ENCODE measurements at places on chromosomes 2 and 18.

DNA sequence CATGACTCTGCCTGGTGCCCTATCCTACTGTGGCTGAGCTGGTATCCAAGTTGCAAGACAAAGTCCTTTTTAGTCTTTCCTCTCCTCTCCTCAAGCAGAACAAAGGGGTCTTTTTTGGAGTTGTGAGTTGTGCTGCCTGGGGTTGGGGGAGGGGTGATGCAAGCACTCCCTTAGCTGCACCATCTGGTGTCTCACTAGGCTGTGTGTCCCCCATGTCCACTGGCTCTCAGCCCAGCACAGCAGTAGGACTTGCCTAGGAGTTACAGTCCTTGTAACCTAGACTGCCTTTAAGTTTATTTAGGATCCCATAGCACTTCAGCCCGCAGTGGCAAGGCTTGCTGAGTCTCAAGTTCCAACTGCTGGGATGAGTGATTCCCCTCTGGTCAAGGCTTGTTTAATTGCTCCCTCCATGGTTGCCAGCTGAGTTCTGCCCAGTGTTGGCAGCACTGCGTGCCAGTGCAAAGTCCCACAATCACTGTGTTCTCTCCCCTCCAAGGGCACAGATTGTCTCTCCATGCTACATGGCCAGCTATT, 13.2 kb upstream of the ILKAP start:
- no peak for DNase-seq

- DNase-seq: no peak
Measured at GRCh38 chr2:240142859-240143258, 2.4 kb upstream of the OTOS start.

GRCh38 chr18:50819027-50819727, 639 bp downstream of the MRO start:
- no peak for DNase-seq

DNA sequence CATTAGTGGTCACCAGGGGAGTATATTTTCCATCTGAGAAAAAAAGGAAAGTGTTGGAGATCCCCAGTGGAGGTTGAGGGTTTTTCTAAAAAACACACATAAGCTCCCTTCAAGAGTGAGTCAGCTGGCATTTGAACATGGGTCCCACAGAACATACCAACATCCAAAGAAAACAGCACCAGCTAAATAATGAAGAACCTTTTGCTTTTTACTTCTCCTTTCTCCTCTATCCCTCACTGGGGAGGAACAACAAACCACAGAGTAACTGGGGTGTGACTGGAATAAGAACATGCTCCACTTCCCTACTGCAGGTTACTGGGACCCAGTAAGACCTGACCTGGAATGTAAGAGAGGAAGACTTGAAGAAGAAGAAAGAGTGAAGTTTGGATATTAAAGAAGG, 56.5 kb upstream of the RAPH1 start:
- DNase-seq: no peak

DNA sequence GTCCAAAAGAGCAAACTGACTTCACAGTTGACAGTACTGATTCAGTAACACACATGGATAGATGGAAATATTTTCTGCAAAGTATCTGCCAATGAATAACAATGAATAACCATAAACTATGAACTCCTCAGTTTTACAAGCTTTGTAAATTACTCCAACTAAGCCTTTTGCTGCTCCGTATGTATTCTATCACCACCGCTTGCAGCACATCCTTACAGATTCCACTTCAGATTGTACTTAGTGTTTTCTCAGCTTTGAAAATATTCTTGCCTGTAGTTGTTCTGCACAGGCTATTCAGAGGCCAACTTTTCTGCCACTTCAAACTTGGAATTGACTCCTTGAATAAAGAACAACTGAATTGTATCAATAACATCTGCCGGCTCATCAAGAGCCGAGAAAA, 36.2 kb downstream of the TLK1 start:
- DNase-seq: no peak

DNA sequence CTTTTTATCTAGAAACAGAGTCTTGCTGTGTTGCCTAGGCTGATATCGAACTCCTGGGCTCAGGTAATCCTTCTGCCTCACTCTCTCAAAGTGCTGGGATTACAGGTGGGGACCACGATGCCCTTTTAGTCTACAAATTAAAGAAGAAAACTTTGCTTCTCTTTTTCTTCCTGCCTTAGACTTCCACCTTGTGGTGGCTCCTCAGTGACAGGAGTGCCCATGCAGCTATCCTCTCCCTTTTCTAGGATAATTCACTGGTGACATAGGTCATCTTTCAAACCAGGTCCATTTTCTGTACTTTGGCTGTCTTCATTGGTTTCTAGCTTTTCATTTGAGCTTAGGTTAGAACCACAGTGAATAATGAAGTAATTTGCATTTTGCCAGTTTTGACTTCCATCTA, 13.6 kb downstream of the DCAF17 start:
- no peak for DNase-seq

DNA sequence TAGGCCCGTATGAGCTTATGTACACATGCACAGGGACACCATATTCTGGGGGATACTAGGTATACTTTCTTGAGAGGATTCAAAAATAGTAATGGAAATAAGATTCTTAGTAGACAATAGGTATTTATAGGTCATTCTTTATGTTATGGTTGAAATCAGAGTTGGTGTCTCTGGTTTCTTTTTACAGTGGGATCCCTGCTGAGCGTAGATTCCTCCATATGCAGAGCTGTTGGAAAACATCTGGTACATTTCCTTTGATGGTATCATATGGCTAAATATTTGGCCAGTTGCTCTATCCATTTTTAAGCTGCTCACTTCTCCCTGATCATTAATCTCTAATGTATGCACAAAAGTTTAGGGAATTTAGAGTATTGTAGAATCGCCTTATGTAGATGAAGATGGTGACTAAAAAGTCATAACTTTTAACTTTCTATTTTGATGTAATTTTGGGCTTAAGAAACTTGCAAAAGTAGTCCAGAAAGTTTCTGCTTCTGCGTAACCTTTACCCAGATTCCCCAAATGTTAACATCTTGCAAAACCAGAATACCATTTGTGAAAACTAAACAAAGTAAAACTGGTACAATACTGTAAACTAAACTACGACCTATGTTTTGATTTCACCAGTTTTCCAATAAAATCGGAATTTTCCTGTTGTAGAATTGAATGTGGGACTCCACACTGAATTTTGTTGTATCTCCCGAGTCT, 5.4 kb downstream of the ARHGAP28 start:
- DNase-seq: no peak

DNA sequence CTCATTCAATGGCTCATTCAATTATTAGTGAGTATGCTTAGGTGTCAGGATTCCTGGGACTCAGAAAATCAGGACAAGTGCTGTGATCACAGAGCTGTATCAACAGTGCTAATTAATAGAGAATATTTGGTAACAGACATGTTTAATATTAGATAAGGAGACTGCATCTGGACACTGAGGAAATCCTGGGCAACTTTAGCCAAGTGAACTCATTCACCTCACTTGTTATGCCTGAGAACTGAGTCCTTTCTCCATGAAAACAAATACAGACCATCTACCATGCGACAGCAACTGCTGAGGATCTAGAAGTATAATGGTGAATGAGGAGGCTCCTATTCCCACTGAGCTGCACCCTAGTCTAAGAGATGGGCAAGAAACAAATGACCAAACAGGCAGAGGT, 23.1 kb upstream of the ATP8B1 start:
- no peak for DNase-seq

- DNase-seq: no peak
Measured at GRCh38 chr2:119753930-119754321, 5.8 kb upstream of the PTPN4 start.

GRCh38 chr18:77209587-77209986, 40.1 kb upstream of the GALR1 start:
- DNase-seq: no peak

DNA sequence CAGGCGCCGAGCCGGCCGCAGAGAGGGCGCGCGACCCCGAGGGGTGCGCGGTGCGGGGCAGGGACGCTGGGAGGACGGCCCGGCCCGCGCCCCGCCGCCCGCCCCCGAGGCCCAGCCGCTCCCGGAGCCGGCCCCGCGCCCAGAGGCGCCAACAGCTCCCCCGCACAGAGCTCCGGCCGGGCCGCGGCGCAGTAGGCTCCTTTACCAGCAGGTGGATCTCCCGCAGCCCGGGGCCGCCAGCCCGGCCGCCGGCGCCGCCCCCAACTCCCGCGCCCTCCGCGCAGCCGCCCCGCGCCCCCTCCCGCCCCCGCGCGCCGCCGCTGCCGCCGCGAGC, 258 bp downstream of the MGAT4A start:
- peak; percentile 64 for DNase-seq

DNA sequence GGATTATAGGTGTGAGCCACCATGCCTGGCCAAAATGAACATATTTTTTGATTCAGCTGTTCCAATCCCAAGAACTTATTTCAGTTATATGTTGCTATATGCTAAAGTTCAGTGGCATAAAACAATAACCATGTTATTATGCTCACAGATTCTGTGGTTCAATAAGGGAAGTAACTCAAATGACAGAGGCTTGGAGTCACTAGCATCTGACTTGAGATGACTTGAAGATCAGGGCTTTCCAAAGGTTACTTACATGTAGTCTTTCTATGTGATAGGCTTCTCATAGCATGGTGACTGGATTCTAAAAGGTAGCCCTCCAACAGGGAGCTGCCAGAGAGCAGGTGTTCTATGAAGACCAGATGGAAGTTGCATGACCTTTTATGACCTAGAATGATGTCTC, 17.2 kb downstream of the CLK1 start:
- no peak for DNase-seq

DNA sequence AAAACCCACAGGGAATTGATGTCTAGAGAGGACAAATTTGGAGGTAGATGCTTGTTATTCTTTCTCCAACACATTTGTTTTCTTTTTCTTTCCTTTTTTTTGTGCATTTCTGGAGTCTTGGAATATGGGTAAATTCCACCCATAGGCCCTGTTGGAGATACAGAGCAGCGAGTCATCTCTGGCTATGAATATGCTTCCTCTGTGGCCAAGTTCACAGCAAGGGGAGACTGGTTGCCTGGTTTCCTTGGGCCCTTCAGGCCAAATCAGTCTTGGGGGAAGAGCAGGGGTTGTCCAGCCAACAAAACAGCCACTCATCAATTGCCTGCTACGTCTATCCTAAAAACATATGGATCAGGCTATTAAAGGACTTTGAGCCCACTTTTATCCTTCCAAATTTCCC, 27.5 kb downstream of the SP100 start:
- DNase-seq: no peak

Measured in stimulated activated CD8-positive, alpha-beta memory T cell treated with anti-CD3 and anti-CD28 coated beads, Interleukin-4, amount 100 ng/mL, for 48 hours (primary cell).